ENCODE measurements at places on chromosomes 4 and X.

GRCh38 chrX:141638550-141638949 lies 49.0 kb downstream of the SPANXA2 start:
- DNase-seq, result no peak

DNA sequence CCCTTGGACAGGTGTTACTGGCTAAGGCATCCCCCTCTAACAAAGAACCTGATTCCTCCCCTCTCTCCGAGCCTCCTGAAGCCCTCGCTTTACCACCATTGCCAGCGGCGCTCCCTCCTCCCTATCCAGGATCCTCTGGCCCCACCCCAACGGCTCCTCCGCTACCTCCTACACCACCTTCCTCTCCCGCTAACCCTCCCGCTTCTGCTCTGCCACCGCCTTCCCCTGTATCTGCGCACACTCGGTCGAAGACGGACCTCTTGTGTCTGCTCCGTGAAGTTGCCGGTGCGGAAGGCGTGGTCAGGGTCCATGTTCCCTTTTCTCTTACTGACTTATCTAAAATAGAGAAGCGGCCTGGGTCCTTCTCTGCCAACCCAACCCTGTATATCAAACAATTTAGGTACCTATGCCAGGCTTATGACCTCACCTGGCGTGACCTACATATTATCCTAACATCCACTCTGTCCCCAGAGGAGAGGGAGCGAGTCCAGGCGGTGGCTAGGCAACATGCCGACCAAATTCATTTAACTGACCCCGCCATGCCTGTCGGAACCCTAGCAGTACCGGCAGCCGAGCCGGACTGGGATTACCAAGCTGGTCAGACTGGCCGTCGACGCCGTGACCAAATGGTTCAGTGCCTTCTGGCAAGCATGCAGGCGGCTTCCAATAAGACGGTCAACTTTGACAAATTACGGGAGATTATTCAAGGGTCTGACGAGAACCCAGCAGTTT lies 958.9 kb downstream of the RPA4 start:
- no peak for DNase-seq

GRCh38 chr4:185914583-185915199 lies 102.7 kb upstream of the SORBS2 start:
- no peak for DNase-seq

DNA sequence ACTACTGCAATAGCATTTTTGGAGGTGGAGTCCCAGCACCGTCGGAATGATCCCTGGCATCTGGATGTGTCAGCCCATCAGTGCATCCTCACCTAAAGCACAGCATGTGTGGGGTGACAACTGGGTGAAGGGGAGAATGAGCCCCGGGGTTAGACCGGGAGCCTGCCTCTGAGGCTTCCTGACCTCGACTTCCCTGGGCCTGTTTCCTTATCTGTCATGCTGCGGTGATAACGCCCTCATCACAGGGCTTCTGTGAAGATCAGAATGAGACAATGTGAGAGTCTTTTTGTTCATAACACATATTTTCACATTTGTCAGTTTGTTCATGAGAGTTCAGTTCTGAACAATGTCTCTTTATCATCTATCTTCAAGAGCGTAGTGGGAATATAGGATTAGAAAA lies 31.1 kb upstream of the PDLIM3 start:
- DNase-seq, result no peak

DNA sequence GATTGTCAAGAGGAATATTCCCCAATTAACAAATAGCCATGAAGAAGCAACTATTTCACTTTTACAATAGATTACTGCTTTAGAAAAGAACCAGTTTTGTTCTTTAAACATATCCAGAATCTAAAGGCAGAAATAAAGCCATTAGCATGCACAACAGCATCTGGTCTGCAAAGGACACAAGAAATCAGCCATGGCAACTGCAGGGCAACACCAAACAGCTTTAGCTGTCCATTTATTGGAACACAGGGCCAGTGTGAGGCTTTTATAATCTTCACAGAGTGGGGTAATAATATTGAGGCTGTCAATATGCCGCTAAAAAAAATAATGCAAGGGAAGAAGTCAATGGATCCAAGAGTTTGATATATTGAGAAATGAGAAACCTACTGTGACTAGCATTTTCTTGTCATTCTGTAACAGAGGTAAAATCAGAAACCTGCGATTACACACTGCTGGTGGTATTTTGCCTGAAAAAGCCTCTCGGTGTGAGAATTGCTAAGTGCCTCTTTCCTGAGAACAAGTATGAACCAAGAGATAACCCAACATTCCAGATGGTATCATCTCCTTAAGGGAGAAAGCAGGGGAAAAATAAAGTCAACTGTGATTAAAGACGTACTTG lies 2.7 kb upstream of the BANK1 start:
- no peak for DNase-seq

DNA sequence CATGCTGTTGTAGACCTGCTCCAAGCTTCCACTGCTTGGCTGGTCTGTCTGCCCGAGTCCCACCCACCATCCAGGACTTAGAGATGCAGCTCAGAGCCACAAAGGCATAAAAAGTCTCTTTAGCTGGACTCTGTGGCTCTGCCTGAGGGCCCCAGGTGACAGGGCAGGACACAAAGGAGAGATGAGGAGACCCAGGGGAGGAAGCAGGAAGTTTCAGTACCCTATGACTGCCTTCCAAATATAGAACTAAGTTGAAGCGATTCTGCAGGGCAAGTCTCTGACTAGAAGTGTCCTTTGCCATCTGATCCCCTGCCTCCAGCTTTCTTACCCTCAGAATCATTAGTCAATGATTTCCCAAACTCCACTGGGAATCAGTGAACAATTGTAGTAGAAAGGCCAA lies 11.2 kb upstream of the CXCR3 start:
- DNase-seq, result no peak

DNA sequence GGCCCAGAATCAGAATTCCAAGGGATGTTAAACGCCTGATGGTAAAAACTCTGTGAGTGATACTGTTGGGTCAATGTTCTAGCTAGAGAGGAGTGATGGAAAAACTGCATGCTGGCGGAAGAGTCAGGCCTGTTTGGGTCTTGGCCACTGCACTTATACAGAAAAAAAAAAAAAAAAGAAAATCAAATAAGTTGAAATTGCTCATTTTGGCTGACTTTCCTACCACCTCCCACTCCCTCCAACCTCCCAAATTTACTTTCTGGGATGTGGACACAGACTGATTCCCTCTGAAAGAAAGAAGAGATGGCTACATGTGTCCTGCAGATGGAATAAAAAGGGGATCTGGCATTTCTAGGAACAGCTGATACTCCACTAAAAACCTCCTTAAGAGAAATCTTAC lies 234.1 kb upstream of the GIMD1 start:
- DNase-seq, result no peak

DNA sequence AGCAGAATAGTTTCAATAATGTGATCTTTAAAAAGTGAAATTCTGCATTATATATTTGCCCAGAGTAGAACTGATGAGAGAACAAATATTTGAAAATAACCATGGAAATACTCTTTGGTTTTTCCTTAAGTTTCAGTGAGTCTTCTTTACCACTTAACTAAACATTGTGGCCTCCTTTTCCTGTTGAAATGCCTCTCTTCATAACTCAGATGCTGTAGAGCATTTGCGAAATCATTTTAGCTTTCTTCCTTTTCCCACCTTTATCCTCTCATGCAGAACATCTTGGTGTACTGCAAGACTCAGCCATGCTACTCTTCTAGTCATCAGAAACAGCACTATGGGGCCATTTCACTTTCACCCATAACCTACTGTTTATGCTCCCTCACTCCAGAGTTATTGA lies 48.2 kb downstream of the CASK start:
- no peak for DNase-seq

DNA sequence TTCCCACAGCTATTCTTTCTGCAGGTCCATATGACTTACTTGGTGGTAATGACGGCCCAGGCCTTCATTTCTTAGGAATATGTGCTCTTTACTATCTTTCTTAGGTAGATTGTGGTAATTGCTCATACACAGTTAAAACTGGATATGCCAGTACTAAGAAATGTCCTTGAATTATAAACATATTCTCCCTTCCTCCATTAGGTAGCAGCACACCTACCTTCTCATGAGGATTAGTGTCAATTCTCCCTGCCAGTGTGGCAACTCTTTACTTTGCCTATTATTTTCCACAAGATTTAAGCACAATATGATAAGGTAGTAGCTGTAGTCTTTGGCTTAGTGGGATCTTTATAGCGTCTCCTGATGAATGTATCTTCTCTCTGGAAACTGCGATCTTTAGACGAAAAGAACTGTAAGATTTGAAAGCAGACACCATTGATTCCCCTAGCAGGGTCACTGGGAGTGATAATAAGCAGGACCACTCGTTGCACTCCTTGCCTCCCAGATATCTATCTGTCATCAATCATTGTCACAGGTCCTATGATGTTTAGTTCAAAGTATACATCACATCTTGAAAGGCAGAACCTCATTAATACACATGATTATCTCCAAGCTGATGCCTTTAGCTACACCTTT lies 1240.7 kb downstream of the C4orf33 start:
- DNase-seq, result peak; percentile 9

GRCh38 chr4:21490682-21491081 lies 457.9 kb downstream of the KCNIP4 start:
- DNase-seq, result no peak

GRCh38 chr4:52051615-52052474 lies 741 bp downstream of the SPATA18 start:
- peak; percentile 77 for DNase-seq

DNA sequence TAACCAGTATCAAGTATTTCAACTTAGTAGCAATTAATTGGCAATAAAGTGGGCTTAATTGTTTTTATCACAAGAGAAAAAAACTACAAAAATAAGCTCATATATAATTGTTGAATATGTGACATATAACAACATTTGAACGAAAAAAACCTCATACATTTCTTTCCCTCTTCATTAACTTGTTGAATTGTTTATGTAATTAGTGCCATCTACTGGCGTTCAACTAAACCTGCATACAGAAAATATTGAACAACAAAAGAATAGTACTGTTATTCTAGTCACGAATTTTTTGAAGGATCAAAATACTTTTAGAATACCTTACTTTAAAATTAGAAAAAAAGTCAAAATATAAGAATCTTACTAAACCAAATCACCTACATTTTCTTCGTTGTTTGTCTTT lies 586.5 kb upstream of the FTHL17 start:
- DNase-seq, result peak; percentile 42

GRCh38 chr4:102867278-102868152 lies 1.3 kb upstream of the CISD2 start:
- DNase-seq, result no peak

- peak; percentile 81 for DNase-seq
These were observed 168.7 kb downstream of the SCFD2 start for GRCh38 chr4:53196882-53197771.

DNA sequence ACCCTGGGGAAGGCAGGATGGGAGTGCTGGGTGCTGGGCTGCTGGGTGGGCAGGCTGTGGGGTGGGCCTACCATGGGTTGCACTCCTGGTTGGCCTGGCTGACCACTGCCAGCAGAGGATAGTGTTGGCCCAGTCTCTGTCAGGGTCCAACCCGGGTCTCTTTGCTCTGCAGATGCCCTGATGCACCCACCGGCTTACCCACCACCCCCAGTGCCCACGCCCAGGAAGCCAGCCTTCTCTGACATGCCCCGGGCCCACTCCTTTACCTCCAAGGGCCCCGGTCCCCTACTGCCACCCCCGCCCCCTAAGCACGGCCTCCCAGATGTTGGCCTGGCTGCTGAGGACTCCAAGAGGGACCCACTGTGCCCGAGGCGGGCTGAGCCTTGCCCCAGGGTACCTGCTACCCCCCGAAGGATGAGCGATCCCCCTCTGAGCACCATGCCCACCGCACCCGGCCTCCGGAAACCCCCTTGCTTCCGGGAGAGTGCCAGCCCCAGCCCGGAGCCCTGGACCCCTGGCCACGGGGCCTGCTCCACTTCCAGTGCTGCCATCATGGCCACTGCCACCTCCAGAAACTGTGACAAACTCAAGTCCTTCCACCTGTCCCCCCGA lies 14.2 kb upstream of the ADD1 start:
- no peak for DNase-seq

GRCh38 chrX:122582280-122582974 lies 601.7 kb upstream of the GRIA3 start:
- no peak for DNase-seq

DNA sequence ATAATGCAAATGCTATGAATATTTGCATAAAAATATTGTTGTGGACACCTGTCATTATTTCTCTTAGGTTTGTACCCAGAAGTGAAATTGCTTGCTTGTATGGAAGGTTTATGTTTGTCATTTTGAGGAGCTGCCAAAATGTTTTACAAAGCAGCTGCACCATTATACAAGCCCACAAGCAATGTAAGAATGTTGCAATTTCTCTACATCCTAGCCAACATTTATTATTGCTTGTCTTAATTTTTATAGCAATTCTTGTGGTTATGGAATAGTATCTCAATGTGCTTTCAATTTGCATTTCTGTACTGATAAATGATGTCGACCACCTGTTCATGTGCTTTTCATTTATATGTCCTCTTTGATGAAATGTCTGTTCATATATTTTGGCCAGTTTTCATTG lies 18.7 kb upstream of the RBMX start:
- DNase-seq, result no peak

Measured in NCI-H510A treated with DMSO at 0.1 percent for 48 hours (cell line).